ENCODE measurements at places on chromosomes 6 and 20.

- no peak for DNase-seq
- H3K4me1 ChIP-seq: peaks cover 7% of the 10 kb centered on the region
- H3K36me3 ChIP-seq: no peaks in the 10 kb centered on the region
These were observed 23.5 kb upstream of the SIM1 start for GRCh38 chr6:100488244-100488643.

DNA sequence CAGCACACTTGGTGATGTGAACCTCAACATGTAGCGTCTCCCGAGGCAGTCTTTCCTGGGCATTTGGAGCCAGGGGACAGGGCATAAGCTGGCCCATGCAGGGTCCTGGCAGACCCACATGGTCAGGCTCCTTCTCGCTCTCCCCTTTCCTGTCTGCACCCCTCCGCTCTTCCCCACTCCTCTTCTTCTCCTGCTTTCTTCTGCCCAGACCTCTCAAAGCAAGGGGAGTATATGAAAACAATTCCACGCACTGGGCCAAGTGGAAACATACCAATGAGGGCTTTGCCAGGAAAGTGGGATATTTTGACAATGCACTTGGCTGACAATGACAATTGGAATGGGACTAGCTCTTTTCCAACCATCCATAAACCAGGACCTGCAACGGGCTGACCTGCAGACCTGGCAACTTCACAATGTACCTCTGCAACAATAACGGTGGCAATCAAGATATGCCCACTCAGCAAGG, 58.9 kb upstream of the TRAF3IP2 start:
- no peaks in the 10 kb centered on the region for H3K4me1 ChIP-seq
- no peak overlapping the region for H3K4me3 ChIP-seq
- no peaks in the 10 kb centered on the region for H3K36me3 ChIP-seq
- H3K27ac ChIP-seq: no peak overlapping the region
- H3K27me3 ChIP-seq: no peaks in the 10 kb centered on the region

- no peaks in the 10 kb centered on the region for H3K36me3 ChIP-seq
- no peak overlapping the region for H3K4me3 ChIP-seq
- no peak for DNase-seq
- H3K4me1 ChIP-seq: peaks cover 6% of the 10 kb centered on the region
- no peak overlapping the region for H3K27ac ChIP-seq
- no peaks in the 10 kb centered on the region for H3K27me3 ChIP-seq
These were observed 16.0 kb downstream of the BCAS4 start for GRCh38 chr20:50810842-50811241.

DNA sequence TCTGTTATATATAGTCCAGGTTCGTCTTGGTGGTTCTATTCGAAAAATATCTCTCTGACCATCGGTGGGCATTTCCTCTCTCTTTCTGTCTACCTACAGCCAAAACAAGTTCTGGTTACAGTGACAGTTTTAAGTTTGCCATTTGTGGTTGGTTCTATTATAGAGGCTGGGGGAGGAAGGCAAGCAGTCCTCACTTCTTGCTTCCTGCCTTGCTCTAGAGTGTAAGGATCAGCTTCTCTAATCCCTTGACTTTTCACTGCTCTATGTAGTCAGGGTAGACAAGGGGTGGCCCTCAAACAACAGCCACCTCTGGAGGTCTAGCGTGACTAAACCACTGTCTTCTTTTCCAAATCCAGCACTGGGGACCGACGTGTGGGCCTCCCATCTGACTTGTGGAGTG, 16.1 kb downstream of the E2F3 start:
- H3K4me3 ChIP-seq: no peak overlapping the region
- H3K4me1 ChIP-seq: no peaks in the 10 kb centered on the region
- no peak for DNase-seq
- peaks cover 31% of the 10 kb centered on the region for H3K36me3 ChIP-seq
- no peaks in the 10 kb centered on the region for H3K27me3 ChIP-seq

- no peaks in the 10 kb centered on the region for H3K27me3 ChIP-seq
- peaks cover 48% of the 10 kb centered on the region for H3K36me3 ChIP-seq
- no peak overlapping the region for H3K4me3 ChIP-seq
- no peak overlapping the region for H3K27ac ChIP-seq
- no peak for DNase-seq
- H3K4me1 ChIP-seq: no peaks in the 10 kb centered on the region
These were observed 76.8 kb downstream of the REV3L start for GRCh38 chr6:111406200-111406721.
